ENCODE measurements at places on chromosomes 16 and 17. TPM values are rescaled to one million over a fixed set of nuclear protein-coding genes. Genes with fewer than 3 reads are reported as not detected.
A peak's percentile ranks its signal among the peaks of the same experiment; 100 is the strongest.

TNFRSF17 gene
- polyA plus RNA-seq, result 0.43 TPM

TTLL6 gene
- polyA plus RNA-seq, result 0.24 TPM

KRT12 gene
- not detected for polyA plus RNA-seq

BEAN1 gene
- polyA plus RNA-seq, result 2.9 TPM

- no peak for DNase-seq
Observed at GRCh38 chr17:42522263-42522790, 13.7 kb upstream of the NAGLU start.

- DNase-seq, result no peak
Observed at GRCh38 chr16:88705801-88706228, 393 bp downstream of the RNF166 start.

DNA sequence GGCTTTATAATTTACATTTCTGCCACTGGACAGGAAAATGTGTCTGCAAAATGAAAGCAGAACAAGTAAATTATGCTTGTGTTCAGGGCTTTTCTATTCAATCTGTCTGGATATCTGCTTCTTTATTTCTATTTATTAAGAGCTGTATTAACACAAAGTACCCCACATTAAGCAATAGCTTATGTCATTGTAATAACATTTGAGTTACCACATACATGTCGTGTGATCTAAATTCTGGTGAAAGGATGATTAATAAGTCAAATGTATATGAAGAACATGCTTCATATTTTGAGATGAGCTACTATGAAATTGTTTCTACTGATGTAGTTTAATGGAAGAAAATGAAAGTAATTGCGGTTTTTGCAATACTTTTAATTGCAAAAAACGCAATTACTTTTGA, 238.2 kb downstream of the KCNJ2 start:
- no peak for DNase-seq

GRCh38 chr16:72932050-72932449, 115.9 kb downstream of the ZFHX3 start:
- no peak for DNase-seq

DNA sequence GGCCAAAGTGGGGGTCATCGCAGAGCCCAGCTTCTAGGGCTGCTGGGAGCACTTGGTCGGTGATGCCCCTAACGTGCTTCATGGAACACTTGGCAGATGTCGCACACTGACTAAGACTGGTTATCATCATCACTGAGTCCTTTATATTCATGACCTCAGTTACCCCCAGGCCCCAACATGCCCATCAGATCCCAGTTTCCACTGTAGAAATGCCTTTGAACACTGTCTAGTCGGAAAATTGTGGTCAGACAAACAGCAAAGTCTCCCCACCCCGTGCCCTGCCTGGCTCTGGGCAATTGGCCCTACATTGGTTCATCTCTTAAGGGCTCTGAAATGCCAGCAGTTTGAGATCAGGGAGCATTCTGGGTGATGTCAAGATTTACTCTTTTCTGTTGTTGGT, 51.3 kb downstream of the NKD1 start:
- DNase-seq, result no peak

DNA sequence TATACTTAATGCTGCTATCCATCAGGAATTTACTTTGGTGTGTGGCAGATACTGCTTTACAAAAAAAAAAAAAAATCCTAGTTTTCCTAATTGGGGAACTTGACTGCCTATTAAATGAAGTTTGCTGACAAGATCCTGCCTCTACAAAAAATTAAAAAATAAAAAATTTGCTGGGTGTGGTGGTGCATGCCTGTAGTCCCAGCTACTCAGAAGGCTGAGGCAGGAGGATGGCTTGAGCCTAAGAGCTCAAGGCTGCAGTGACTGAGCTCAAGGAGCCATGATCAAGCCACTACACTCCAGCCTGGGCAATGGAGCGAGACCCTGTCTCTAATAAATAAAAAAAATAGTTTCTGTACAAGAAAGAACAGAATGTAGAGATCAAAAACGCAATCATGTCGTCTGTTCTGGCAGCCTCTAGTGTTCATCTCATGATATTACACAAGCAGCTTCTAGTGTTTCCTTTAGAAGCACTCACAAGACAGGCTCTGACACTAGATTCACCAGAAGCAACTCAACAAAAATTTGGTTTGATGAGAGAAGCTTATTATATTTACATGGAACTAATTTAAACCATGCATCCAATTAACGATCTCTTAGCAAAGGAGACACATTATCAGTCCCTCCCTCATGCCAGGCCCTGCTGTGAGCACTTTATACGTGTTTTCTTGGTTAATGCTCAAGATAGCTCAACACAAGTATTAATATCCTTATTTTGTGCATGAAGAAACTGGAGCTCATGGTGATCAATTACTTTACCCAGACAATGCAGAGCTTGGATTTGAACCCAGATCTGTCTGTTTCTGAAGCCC, 6.8 kb upstream of the KRTAP17-1 start:
- no peak for DNase-seq

GRCh38 chr17:51119415-51120356, 982 bp downstream of the SPAG9 start:
- peak; percentile 52 for DNase-seq

GRCh38 chr16:86756882-86757703, 178.7 kb downstream of the FOXL1 start:
- DNase-seq, result no peak

GRCh38 chr16:3756113-3756512, 38.8 kb upstream of the TRAP1 start:
- DNase-seq, result no peak

DNA sequence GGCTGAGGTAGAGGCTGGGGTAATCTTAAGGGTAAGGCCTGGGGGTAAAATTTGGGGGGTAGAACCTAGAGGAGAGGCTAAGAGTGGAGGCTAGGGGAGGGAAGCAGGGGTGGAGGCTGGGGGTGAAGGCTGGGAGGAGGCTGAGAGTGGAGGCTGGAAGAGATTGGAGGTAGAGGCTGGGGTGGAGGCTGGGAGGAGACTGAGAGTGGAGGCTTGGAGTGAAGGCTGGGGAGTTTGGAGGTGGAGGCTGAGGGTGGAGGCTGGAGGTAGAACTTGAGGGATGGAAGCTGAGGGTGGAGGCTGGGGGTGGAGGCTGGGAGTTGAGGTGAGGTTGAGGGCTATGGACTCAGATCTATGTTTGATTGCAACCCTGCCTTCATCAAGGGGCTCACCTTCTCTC, 333.6 kb downstream of the C16orf95 start:
- DNase-seq, result no peak

DNA sequence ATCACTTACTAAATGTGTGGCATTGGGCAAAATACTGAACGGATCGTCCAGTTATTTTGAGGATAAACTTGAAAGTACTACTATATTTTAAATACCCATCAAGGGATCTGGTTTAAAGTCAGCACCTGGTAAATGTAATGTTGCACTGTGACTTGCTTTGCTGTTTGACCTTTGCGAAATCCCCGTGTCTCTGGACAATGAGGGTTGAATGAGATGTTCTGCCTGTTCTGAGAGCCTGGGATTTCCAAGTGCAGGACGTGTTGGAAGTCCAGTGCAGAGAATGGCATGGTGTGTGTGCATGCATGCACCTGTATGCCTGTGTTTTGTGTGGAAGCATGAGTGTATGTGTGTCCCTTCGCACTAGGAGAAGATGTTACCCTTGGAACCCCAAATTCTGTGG, 106.6 kb downstream of the N4BP1 start:
- no peak for DNase-seq

All from left renal pelvis (tissue), 4 donors.